ENCODE measurements at places on chromosomes 12 and 14. TPM values are rescaled to one million over a fixed set of nuclear protein-coding genes. Genes with fewer than 3 reads are reported as not detected.

CCDC175 gene
- total RNA-seq, result not detected

IL31 gene
- total RNA-seq, result 0.05 TPM

ABCD2 gene
- total RNA-seq, result 0.71 TPM

OR4E2 gene
- total RNA-seq, result 0.09 TPM

CAPZA3 gene
- not detected for total RNA-seq

TRHDE gene
- 0.42 TPM for total RNA-seq

EMC9 gene
- total RNA-seq, result 26.8 TPM

CLEC4C gene
- 1.4 TPM for total RNA-seq

BEST3 gene
- total RNA-seq, result 4.1 TPM

GSG1 gene
- 0.05 TPM for total RNA-seq

DPPA3 gene
- 0.19 TPM for total RNA-seq

SPIC gene
- 7.0 TPM for total RNA-seq

CMA1 gene
- 0.28 TPM for total RNA-seq

All from thymus (tissue), 14 donors.